Caco-2 (cell line): ENCODE measurements at places on chromosomes 13 and 19. TPM values are rescaled to one million over a fixed set of nuclear protein-coding genes. Genes with fewer than 3 reads are reported as not detected.

NXNL1 gene
- not detected in 2 replicates for total RNA-seq

ZNF667 gene
- not detected in 2 replicates for total RNA-seq

NLRP9 gene
- total RNA-seq = not detected in 2 replicates

CBY2 gene
- total RNA-seq = 0.67 and 0.91 TPM in 2 replicates

LRCH1 gene
- total RNA-seq = 27.0 and 30.7 TPM in 2 replicates

CDX2 gene
- total RNA-seq = 104 and 109 TPM in 2 replicates

EBI3 gene
- 0.68 and 0.81 TPM in 2 replicates for total RNA-seq

S1PR2 gene
- total RNA-seq = 6.2 and 7.2 TPM in 2 replicates

MAST1 gene
- 0.79 and 0.91 TPM in 2 replicates for total RNA-seq

PRR12 gene
- total RNA-seq = 38.8 and 40.5 TPM in 2 replicates

SSC5D gene
- total RNA-seq = 0.58 and 0.86 TPM in 2 replicates

CRLF1 gene
- total RNA-seq = 0.61 and 2.6 TPM in 2 replicates

THOP1 gene
- 118 and 119 TPM in 2 replicates for total RNA-seq

KCNN1 gene
- not detected in 2 replicates for total RNA-seq

IFI30 gene
- 38.3 and 39.6 TPM in 2 replicates for total RNA-seq

LGALS4 gene
- total RNA-seq = 1.6 and 2.2 TPM in 2 replicates

CRX gene
- not detected in 2 replicates for total RNA-seq

TMC4 gene
- total RNA-seq = 38.9 and 45.9 TPM in 2 replicates

CEACAM7 gene
- 0.44 TPM in 1 of 2 replicates, not detected in the other for total RNA-seq

CPAMD8 gene
- 1.1 and 1.3 TPM in 2 replicates for total RNA-seq

PAK4 gene
- 98.6 and 112 TPM in 2 replicates for total RNA-seq

FAM83E gene
- 5.8 and 6.8 TPM in 2 replicates for total RNA-seq

FBN3 gene
- 15.0 and 16.4 TPM in 2 replicates for total RNA-seq
